Stimulated activated CD4-positive, alpha-beta T cell treated with anti-CD3 and anti-CD28 coated beads, Interleukin-2, amount 100 ng/mL, for 24 hours (primary cell): ENCODE measurements at places on chromosomes 12 and 14.

DNA sequence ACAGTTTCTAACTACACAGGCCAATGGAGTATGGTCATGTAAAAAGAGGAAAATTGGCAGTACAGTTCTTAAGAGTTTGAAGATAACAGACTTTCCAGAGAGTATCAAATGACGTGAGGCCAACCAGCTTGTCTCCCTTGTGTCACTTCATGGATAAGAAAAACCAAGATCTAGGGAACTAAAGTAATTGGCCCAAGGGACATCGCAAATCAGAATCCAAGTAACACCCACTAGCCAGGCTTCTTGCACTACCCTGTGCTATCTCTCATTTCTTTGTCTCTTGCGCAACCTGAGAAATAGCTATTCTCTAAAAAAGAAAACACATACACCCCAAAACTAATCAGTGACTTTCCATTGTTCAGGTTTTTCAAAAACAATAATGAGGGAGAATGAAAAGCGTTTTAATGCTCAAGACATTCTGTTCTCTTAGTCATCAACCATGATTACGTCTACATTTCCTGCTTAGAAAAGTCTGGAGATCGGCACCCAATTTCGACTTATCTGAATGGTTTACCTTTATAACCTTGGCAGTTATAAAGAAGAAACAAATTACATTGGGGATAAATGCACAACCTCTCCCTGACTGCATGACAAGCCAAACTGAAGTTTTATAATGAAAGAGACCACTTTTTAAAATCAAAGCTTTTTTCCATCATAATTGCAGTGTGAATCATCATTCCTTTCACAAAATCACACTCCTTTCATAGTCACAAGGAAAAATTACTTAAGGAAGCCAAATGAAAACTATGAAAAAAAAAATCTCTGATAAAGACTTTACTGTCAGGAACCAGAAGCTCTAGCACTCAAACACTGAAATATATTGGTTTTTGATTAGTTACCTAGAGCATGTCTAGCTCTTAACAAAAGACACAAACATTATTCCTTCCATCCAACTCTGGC is 42.1 kb downstream of the TMTC1 start:
- no peak for DNase-seq

DNA sequence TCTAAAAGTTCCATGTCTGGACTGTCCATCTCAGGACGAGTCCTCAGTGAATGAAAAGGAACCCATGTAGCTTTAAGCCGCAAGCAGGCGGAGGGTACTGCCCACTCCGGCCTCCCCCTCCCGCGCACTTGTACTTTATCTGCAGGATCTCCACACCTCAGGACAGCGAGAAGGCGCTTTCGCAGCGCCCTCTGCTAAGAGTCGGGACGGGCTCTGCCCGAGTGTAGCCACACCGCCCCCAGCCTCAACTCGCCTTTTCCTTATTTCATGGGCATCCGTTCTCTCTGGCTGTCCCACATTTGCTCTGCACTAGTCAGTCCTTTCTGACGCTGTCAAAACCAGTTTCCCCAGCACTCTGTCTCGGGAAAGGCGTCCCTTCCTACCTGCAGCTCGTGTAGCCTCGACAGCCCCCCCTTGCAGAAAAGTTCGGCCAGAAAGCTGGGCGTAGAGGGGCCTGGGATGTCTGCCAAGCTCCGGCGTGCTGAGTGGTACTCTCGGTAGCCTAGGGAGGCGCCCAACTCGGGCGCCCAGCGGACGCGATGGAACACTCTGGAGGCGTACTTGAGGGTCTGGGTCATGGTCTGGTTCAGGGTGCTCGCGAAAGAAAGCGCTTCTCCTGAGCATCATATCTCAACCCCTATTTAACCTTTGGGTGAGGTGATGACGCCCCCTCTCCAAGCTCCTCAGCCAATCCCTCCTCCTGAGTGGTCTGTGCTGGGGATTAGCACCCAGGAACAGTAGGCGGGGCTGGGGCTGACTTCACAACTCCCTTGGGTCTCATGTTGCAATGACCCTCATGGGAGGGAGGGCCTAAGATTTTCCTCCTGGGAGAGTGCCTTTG is at the start of gene CYP27B1:
CYP27B1 (minus strand) TSS at position 615 of the 841 bp plus-strand sequence; CDS start at position 578, 37 bp downstream.
- DNase-seq, result no peak

- no peak for DNase-seq
These were observed 419.7 kb upstream of the PRICKLE1 start for GRCh38 chr12:43008953-43009845.

DNA sequence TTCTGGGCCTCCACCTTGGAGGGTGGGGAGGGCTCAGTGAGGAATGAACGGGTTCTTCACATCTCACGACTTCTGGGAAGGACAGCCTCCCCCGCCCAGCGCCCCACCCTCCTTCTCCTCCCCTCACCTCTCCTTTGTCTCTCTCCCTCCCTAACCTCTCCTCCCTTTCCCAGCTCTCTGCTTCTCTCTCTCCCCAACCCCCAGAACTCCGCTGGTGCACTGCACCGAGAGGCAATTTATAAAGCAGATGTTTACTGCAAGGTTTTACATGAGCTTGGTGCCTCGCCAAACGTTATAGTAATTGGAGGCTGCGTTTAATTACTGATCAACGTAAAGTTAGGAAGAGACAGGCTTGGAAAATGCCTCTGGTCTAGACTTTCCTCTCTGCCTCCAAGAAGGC is 42.9 kb upstream of the FAM222A start:
- no peak for DNase-seq

- DNase-seq, result no peak
These were observed 169.3 kb upstream of the CAND1 start for GRCh38 chr12:67099858-67100257.

- DNase-seq, result no peak
These were observed 295.5 kb downstream of the EGLN3 start for GRCh38 chr14:33655421-33655820.

DNA sequence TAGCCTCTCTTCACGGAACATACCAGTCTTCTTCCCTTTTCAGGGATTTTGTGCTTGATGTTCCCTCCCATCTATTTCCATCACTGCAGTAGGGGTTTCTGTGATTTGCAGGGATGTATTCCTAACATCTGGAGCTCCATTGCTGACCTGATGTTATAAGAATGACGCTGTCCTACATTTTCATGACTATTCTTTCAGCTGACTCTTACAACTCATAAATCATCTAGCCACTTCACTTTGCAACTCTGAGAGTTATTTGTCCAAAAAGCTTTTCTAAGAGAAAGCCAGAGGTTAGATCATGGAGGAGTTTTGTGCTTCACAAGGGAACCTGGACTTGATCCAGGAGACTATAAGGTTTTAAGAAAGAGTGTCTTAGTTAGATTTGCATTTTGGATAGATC is 116.6 kb upstream of the FAR2 start:
- no peak for DNase-seq

DNA sequence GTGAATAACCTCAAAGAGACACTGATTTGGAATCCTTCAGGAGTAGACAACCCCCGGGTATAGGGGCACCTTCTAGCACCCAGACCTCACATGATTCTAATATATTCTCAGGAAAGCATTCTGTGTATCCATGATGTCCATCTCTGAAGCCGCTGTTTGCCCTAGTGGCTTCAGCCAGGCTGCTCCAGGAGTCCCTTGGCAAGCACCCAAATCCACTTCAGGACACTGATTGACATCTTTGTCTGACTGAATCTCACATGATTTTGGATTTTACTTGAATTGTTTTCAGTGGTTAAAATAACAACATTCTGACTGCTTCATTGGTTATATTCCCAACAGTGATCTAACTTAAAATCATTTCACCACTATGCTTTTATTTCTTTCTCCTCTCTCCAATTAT is 390.5 kb upstream of the CLEC14A start:
- no peak for DNase-seq

GRCh38 chr14:68621400-68622365 is 171.2 kb downstream of the ZFP36L1 start:
- no peak for DNase-seq

DNA sequence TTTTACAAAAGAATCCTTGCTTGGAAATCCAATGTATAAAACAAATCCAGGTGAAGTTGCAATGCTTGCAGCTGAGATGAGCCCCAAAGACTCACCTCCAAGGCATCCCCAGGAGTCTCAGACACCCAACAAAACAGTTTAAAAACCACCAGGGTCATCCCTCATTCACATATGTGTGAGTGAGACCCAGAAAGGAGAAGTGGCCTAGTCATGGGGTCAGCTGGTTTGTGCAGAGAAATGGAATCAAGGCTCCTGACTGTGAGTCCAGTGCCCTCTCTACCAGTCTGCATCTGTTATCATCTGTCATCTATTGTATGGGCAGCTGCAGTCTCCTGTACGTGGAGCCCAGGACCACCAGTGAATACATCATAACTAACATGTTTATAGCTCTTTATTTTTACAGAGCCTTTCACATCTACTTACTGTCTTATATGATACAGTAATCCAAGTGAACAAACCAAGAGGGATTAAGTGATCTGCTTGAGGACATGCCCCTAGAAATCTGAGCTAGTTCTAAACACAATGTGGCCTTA is 27.1 kb downstream of the PLEKHG7 start:
- no peak for DNase-seq

- DNase-seq, result no peak
These were observed 13.7 kb downstream of the FGF6 start for GRCh38 chr12:4431866-4432265.

DNA sequence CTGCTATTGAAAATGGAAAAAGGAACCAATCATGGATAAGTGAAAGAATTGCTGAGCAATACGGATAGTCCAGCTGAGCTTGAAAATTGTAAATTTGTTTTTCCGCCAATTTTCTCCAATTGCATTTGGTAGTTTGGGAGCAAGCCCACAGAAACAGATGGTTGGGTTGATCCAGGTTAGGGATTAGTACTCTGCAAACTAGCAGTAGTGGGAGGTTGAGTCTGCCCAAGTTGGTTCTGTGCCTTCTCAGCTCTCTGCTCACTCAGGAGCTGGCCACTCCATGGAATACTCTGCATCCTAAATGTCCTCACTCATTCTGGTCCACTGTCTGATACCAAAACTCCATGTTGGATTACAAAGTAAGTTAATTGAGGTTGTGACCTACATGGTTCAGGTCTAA is 361.1 kb upstream of the ATP2B1 start:
- DNase-seq, result no peak

DNA sequence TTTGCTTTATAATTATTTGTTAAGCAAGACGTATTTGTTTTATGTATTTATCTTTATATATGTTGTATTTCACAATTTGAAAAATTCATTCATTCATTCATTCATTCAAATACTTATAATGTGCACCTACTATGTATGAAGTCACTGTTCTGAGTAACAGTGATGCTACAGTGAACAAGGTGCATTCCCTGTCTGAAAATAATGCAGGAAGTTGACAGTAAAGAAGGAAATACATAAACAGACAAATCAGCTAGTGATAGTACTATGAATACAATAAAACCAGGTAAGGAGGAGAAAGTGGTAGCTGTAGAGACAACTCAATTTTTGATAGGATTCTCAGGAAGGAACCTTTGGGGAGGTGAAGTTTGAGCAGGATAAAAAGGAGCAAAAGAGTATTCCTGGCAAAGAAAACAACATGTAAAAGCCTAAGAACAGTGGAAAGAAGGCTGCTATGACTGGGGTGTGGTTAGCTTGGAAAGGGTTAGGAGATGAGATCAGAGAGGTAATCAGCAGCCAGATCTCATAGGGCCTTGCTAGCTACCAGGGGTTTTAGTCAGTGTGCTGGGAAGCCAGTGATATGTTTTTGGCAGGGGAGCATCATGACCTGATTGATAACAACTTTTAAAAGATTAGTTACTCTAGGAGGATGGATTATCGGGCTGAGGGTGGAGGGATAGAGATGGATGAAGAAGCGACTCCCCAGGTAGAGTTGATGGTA is 17.4 kb downstream of the BICDL1 start:
- no peak for DNase-seq

DNA sequence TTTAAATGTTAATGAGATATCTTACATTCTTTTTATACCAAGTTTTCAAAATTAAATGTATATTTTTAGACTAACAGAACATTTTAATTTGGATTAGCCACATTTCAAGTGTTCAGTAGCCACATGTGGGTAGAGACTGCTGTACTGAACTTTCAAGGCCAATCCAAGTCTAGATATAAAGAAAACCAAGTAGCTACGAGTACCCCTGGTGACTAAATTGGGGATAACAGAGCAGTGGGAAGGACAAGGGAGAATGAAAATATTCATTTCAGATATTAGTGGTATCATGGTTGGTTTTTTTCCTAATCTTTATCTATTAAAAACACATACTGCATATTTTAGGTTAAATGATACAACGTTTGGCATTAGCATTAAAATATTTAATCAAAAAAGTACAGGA is 69.4 kb upstream of the RHOJ start:
- no peak for DNase-seq

- DNase-seq, result no peak
These were observed 30.8 kb downstream of the RPS6KA5 start for GRCh38 chr14:91029456-91030217.

- DNase-seq, result no peak
These were observed 436.4 kb downstream of the ADAMTS20 start for GRCh38 chr12:43115441-43116160.

DNA sequence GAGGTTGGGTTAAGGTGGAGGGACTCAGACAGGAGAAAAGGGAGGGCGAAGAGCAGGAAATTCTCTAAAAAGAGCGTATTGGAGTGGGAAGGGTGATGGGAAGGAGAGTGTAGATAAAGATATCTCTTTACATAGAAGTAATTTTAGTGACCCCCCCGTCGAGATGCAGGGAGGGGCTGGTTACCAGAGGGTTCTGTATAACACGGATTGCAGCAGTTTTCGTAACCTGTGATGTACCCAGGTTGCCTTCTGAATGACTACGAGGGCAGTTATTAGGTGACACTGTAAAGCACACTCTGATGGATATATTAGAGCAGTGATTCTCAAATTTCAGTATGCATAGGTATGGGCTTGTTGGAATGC is 443 bp downstream of the DNAL1 start:
- DNase-seq, result no peak

DNA sequence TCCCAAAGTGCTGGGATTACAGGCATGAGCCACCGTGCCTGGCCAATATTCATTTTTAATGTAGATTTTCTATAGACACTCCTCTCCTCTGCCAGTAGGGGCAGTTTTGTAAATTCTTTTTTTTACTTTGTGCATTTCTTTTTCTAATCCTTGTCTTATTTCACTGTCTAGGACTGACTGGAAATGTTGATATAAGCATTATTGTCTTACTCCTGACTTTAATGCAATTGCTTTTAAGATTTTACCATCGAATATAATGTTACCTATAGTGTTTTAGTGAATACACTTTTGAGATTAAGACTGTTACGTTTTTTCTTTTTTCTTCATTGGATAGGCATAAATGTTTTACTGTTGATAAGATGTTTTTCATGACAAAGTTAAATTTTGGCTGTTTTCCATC is 35.4 kb upstream of the EMP1 start:
- DNase-seq, result no peak

GRCh38 chr14:44352201-44352600 is 154.9 kb downstream of the FSCB start:
- no peak for DNase-seq

DNA sequence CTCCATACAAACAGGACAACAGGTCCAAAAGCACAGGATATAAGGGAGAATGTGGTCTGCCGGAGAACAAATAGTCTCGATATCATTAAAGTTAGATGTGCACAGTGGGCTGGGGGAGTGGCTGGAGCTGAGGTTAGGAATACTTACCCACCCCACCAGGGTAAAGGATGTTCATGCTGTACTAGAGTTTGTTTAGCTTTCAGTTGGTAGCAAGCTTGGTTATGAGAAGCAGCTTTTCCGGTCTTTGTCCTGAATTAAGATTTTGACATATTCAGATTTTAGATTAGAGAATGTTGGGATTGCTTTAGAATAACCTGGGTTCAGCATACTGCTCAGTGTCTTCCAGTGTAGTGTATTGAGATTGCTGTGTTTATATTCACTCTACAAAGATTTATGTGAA is 16.7 kb downstream of the RASSF8 start:
- DNase-seq, result no peak

- no peak for DNase-seq
These were observed 11.1 kb upstream of the CIPC start for GRCh38 chr14:77086951-77087350.

GRCh38 chr12:58965568-58965967 is 45.3 kb upstream of the LRIG3 start:
- no peak for DNase-seq
